ENCODE measurements at places on chromosomes 16 and 17.

DNA sequence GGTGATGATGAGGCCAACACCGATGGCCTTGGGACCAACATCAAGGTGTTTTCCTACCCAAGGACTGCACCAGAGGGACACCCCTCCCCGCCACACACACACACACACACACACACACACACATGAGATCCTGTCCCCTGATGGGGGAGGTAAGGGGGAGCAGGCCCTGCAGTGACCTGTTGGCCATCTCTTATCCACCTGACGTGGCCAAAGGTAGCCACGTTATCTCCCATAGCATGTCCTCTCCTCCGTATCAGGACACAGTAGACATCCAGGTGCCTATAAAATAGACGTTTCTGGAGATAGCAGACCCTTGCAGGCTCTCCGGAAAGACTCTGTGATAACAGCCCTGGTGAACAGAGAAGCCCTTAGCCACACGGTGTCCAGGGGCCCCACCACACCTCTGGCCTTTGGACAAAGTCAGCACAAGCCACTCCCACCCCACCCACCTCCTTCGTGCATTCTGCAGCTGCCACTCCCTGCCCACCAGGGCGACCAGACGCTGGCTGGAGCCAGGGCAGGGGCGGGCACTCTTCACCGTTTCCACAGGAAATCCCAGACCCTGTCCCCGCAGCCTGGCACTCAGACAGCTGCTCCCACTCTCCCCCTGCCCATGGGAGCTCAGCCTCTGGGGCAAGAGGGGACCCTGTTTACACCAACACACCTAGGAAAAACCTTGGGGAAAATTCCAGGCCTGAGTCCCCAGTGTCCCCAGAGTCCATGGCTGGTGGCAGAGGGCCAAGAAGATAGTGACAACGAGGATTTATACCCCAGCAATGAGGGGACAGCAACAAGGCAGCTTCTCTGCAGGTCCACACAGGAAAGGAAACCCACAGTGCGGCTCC lies 15.4 kb upstream of the ENPP7 start:
- H3K27me3 ChIP-seq, result no peaks in the 10 kb centered on the region
- no peak overlapping the region for H3K4me3 ChIP-seq

DNA sequence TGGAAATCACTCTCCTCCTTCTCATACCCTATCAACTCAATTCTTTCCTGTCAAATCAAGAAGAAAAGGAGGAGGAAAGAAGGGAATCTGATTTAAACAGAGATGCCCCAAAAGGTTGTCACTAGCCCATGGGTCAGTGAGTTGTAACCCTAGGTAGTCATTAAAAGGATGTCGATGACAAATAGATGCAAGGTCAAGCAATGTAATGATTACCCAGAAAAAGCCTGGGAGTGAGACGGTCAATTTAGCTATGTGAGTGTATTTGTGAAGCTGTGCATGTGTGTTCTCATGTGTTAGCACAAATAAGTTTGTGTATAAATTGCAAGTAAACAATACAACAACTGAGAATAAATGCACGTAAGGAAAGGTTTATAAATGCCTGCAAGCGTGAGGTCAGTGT lies 190.5 kb upstream of the PMFBP1 start:
- no peaks in the 10 kb centered on the region for H3K27me3 ChIP-seq
- no peak overlapping the region for H3K4me3 ChIP-seq
- H3K4me1 ChIP-seq, result no peaks in the 10 kb centered on the region
- no peak for DNase-seq
- H3K27ac ChIP-seq, result no peak overlapping the region
- H3K36me3 ChIP-seq, result no peaks in the 10 kb centered on the region

DNA sequence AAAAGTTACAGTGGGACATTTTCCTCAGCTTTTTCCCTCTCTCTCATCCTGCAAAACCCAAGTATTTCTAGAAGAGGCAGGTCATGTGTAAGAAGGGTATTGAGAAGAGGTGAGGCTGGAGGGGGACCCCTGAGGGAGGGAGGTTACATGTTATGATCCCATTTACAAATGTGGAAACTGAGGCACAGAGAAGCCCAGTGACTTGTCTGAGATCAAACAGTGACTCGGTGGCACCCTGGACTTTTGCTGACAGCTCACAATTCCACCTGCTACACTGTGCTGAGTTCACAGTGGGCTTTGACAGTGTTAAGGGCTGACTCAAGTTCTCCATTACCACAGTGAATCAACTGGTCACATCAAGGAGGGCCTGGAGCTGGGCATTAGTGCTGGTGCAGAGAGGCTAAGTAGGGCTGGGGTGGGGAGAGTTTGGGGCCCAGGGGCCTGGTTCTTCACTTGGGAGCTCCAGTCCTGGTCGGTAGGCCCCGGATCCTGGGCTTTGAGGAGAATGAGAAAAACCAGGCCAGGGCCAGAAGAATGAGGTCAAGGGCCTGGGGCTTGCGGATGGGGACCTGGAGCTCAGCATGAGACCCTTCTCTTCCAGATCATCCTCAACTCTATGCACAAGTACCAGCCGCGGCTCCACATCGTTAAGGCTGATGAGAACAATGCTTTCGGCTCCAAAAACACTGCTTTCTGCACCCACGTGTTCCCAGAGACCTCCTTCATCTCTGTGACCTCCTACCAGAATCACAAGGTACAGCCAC lies 26.0 kb downstream of the TBX4 start:
- peaks cover 4% of the 10 kb centered on the region for H3K27me3 ChIP-seq
- H3K4me3 ChIP-seq, result no peak overlapping the region
- no peak overlapping the region for H3K27ac ChIP-seq
- H3K36me3 ChIP-seq, result no peaks in the 10 kb centered on the region
- DNase-seq, result no peak

- H3K27me3 ChIP-seq, result peaks cover 79% of the 10 kb centered on the region
- no peaks in the 10 kb centered on the region for H3K36me3 ChIP-seq
- H3K27ac ChIP-seq, result peak overlapping the region; percentile 50
- H3K4me1 ChIP-seq, result no peaks in the 10 kb centered on the region
- DNase-seq, result no peak
- no peak overlapping the region for H3K4me3 ChIP-seq
Measured at GRCh38 chr17:72118335-72119076, 2.3 kb upstream of the SOX9 start.

- H3K27ac ChIP-seq, result no peak overlapping the region
- no peaks in the 10 kb centered on the region for H3K27me3 ChIP-seq
- no peak for DNase-seq
- H3K36me3 ChIP-seq, result peaks cover 5% of the 10 kb centered on the region
- no peak overlapping the region for H3K4me3 ChIP-seq
Measured at GRCh38 chr16:67860589-67861398, 12.1 kb upstream of the EDC4 start.

DNA sequence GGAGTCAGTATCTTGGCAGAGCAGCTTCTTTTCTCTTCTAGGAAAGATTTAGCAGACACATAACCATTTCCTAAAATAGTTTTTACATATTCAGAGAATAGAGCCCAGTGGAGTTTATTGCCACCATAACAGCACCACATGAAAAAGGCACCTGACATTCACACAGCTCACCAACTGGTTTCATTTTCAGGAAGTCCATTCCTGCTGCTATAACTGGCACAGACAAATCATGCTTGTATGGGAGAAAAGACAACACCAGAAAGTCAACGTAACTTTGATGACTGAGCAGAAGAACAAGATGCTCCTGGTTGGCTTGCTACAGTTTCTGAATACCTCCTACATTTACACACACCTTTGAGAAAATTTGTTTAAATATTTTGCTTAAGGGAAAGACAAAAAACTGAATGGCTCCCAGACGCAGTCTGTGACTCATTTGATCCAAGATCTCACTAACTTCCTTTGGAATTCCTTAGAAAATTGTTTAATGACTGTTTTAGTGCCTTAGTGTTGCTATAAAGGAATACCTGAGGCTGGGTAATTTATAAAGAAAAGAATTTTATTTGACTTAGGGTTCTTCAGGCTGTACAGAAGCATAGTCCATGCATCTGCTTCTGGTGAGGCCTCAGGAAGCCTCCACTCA lies 1380.6 kb downstream of the CDH8 start:
- no peaks in the 10 kb centered on the region for H3K27me3 ChIP-seq
- DNase-seq, result no peak
- no peaks in the 10 kb centered on the region for H3K36me3 ChIP-seq
- no peak overlapping the region for H3K27ac ChIP-seq

DNA sequence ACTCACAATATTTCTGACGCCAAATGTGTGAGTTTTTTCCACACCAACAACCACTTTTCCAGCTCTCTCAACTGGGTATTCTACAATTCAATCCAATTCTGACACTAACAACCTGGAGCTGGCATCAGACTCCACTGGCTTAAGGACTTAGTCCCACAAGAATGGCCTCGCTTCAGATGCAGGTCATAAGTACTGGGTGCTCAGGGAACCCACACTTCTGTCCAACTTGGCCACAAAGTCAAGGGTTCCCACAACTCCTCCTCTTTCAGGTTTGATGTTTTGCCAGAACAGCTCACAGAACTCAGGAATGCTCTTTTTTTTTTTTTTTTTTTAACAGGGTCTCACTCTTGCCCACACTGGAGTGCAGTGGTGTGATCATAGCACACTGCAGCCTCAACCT lies 56.1 kb upstream of the TMC5 start:
- no peaks in the 10 kb centered on the region for H3K36me3 ChIP-seq
- no peak overlapping the region for H3K4me3 ChIP-seq
- no peak overlapping the region for H3K27ac ChIP-seq
- DNase-seq, result no peak
- H3K27me3 ChIP-seq, result no peaks in the 10 kb centered on the region
- H3K4me1 ChIP-seq, result no peaks in the 10 kb centered on the region

GRCh38 chr17:58320163-58320558 lies 8.4 kb downstream of the TSPOAP1 start:
- peaks cover 26% of the 10 kb centered on the region for H3K36me3 ChIP-seq
- no peak for DNase-seq
- peak overlapping the region; percentile 31 for H3K27ac ChIP-seq
- no peak overlapping the region for H3K4me3 ChIP-seq

DNA sequence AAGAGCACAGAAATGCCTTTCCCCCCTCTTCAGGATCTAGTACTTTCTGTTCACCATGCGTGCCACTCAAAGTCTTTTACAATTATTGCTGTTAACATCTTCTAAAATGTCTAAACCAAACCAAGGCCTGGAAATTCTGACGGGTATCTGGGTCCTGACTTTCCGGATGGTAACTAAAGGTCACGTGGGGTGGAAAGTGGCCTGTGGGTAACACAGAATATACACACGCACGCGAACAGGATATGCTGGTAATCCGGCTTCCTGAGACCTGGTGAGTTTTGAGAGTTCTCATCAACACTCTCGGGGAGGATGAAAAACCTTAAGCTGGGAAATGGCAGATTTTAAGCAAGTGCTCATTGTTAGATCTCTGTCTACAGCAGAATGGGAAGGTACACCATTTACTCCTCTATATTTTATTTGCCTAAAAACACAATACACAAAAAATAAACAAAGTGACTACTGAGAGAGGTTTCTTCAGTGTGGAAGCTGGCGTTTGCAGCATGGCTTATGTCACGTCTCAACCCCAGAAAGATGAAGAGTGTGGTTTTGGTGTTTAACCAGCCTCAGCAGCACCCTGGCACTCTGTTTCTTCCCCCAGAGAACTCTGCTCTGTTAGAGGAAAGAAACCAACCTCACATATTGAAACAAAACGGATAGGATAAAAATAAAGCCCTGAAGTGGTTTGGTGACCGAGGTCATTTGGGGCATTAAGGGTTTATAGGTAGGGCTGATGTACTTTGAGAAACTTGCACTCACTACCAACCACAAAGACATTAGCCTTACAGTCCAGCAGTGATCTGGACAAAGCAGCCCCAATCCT lies 37.3 kb downstream of the SMG6 start:
- DNase-seq, result peak; percentile 93
- H3K36me3 ChIP-seq, result peaks cover 43% of the 10 kb centered on the region
- no peaks in the 10 kb centered on the region for H3K27me3 ChIP-seq
- peak overlapping the region; percentile 98 for H3K27ac ChIP-seq
- H3K4me1 ChIP-seq, result peaks cover 74% of the 10 kb centered on the region

DNA sequence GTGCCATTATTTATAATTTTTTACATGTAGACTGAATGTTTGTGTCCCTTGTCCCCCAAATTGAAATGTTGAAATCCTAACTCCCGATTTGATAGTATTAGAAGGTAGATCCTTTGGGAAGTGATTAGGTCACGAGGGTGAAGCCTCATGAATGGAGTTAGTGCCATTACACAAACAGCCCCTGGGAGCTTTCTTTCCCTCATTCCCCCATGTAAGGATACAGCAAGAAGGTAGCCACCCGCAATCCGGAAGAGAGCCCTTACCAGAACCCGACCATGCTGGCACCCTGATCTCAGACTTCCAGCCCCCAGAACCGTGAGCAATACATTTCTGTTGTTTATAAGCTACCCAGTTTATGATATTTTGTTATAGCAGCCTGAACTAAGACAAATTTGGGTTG lies 143.2 kb downstream of the NPIPB5 start:
- H3K4me3 ChIP-seq, result no peak overlapping the region
- no peak overlapping the region for H3K27ac ChIP-seq
- no peaks in the 10 kb centered on the region for H3K4me1 ChIP-seq
- no peak for DNase-seq
- no peaks in the 10 kb centered on the region for H3K36me3 ChIP-seq

- no peaks in the 10 kb centered on the region for H3K4me1 ChIP-seq
- H3K4me3 ChIP-seq, result no peak overlapping the region
- no peaks in the 10 kb centered on the region for H3K36me3 ChIP-seq
- H3K27ac ChIP-seq, result no peak overlapping the region
- peaks cover 36% of the 10 kb centered on the region for H3K27me3 ChIP-seq
Measured at GRCh38 chr17:49016775-49017463, 19.7 kb downstream of the IGF2BP1 start.

DNA sequence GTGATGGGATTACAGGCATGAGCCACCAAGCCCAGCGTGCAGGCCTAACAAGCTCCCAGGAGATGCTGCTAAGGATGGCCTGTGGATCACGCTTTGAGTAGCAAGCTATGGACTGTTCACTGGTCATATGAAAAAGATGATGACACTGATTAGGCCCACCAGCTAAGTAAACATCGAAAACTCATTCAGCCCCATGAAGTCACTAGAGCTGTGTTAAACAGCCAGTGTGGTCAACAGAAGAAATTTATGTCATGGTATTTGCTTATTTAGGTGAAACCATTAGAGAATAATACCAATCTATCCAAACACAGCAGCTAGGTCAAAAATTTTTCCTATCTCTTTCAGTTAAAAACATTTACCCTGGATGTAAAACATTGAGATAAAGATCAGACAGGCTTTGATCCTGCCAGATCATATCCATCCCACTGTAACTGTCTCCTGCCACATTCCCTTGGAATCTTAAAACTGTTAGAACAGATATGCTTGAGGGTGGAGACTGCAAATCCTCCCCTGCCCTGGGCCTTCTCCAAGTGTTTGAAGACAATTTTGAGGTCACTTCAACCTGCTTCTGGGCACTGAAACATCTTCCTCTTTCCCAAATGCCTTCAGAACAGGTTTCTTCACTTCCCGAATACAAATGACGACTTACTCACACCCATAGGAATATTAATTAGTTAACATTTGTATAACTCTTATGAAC lies 30.9 kb downstream of the HOXB1 start:
- peaks cover 7% of the 10 kb centered on the region for H3K4me1 ChIP-seq
- no peak overlapping the region for H3K4me3 ChIP-seq
- H3K27ac ChIP-seq, result no peak overlapping the region
- peaks cover 60% of the 10 kb centered on the region for H3K27me3 ChIP-seq
- DNase-seq, result no peak
- H3K36me3 ChIP-seq, result no peaks in the 10 kb centered on the region

All from T-helper 2 cell treated with Interferon-gamma antibody and Interleukin-4, amounts not matched to agents 5 μg/mL and 100 μg/mL, for 36 hours (primary cell).